ENCODE measurements at places on chromosomes 16 and 17.

DNA sequence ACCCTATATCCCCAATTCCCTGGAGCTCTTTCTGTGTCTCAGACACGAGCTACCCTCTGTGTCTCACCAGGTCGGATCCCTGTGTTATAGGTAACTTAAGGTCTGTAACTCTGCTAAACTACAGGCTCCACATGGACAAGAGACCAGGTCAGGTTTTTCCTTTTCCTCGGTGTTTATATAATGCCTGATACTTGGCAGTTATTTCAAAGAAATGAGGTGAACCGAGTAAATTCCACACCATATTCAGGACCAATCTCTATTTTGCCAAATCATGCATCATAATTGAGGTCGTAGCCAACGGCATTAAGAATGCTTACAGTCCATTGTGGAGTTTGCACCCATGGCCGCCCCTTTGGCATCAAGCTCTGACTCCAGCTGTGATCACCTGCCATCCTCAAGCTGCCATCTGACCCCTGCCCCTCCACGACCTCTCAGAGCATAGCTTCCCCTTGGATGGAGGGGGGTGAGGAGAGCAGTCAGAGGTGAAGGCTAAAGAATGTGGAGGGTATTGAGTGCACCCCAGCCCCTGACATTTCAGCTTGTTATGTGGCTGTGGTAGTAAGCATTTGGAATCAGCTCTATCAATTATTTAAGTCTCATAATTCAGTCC is 434.7 kb upstream of the RBFOX1 start:
- no peak for DNase-seq

- no peak for DNase-seq
These were observed 5.9 kb downstream of the CTF1 start for GRCh38 chr16:30902029-30902972.

- DNase-seq, result no peak
These were observed 150.1 kb downstream of the IRF8 start for GRCh38 chr16:86048882-86049585.

DNA sequence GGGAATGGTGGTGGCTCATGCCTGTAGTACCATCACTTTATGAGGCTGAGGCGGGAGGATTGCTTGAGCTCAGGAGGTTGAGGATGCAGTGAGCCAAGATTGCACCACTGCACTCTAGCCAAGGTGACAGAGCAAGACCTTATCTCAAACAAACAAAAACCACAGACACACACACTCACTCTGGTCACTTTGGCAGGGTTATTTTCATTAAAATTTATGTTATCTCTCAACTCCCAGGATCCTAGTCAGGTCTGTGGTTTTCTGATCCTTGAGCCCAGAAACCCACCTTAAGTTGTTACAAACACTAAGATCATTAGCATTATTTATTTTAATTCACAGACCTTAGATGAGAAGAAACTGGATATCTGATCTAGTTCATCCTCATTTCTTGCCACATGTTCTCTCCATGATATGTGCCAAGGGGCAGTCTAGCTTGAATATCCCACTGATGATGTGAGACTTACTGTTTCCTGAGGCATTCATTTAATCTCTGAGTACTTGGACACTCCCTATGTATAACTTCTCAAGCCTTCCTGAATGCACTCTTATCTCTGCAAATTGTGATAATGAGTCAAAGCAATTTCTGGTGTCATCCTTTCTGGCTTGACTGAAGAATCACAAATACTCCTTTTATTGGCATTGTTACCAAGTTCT is 9.6 kb downstream of the ABHD15 start:
- no peak for DNase-seq

DNA sequence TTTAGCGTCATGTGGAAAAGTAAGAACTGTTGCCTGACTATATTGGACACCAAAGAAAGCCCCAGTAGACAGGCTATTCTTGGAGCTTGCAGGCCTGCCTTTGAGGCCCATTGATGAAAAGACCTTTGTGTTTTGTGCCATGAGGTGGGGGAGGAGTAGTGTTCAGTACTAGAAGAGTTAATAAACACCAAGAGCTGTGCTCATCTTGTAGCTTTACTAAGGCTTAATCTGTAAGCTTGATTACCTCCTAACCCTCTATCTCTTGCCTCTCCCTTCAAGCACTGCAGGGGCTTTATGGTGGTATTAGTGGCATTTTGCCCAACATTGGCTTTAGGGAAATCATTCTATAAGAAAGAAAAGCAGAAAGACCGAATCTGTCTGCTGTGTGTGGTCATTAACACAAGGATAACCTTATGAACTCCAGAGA is 220.2 kb upstream of the TBX2 start:
- DNase-seq, result no peak

DNA sequence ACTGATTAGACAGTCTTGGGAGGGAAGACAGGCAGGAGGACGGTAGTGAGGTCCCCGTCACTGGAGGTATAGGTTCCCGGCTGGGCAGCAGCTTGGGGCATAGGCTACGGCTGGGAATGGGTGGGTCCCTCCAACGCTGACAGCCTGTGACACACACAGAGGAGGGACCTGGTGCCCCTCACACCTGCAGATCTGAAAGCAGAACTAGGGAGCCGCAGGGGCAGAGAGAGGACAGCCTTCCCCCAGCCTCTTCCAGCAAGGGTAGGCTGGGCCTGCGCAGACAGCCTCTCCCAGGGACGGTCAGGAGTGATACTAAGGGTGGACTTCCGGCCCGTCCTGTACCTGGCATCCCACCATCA is 2.0 kb downstream of the P2RX1 start:
- DNase-seq, result no peak

Measured in esophagus squamous epithelium (tissue), 5 donors.